Central memory CD4-positive, alpha-beta T cell (primary cell): ENCODE measurements at places on chromosomes 1 and 21.

DNA sequence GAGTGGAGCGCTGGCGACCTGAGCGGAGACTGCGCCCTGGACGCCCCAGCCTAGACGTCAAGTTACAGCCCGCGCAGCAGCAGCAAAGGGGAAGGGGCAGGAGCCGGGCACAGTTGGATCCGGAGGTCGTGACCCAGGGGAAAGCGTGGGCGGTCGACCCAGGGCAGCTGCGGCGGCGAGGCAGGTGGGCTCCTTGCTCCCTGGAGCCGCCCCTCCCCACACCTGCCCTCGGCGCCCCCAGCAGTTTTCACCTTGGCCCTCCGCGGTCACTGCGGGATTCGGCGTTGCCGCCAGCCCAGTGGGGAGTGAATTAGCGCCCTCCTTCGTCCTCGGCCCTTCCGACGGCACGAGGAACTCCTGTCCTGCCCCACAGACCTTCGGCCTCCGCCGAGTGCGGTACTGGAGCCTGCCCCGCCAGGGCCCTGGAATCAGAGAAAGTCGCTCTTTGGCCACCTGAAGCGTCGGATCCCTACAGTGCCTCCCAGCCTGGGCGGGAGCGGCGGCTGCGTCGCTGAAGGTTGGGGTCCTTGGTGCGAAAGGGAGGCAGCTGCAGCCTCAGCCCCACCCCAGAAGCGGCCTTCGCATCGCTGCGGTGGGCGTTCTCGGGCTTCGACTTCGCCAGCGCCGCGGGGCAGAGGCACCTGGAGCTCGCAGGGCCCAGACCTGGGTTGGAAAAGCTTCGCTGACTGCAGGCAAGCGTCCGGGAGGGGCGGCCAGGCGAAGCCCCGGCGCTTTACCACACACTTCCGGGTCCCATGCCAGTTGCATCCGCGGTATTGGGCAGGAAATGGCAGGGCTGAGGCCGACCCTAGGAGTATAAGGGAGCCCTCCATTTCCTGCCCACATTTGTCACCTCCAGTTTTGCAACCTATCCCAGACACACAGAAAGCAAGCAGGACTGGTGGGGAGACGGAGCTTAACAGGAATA is 4.2 kb downstream of the TFAP2E start:
- peak; percentile 67 for DNase-seq

- DNase-seq, result no peak
Observed at GRCh38 chr1:1088801-1089680, 14.9 kb upstream of the RNF223 start.

- DNase-seq, result peak; percentile 2
Observed at GRCh38 chr1:218344814-218345672, at the start of gene TGFB2. Gene TGFB2, plus strand, starts transcription at chr1:218345336. Its CDS starts 1,366 bp downstream, at chr1:218346702.

DNA sequence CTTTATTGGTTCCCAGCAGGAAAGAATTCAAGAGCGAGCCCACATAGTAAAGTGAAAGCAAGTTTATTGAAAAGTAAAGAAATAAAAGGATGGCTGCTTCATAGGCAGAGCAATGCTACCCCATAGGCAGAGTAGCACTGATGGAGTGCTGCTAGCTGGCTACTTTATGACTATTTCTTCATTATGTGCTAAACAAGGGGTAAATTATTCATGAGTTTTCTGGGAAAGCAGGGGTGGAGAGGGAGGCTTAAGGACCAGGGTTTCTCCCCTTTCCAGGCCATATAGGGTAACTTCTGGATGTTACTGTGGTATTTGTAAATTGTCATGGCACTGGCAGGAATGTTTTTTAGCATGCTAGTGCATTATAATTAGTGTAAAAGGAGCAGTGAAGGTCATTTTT is 1271.4 kb downstream of the KCNT2 start:
- DNase-seq, result no peak

DNA sequence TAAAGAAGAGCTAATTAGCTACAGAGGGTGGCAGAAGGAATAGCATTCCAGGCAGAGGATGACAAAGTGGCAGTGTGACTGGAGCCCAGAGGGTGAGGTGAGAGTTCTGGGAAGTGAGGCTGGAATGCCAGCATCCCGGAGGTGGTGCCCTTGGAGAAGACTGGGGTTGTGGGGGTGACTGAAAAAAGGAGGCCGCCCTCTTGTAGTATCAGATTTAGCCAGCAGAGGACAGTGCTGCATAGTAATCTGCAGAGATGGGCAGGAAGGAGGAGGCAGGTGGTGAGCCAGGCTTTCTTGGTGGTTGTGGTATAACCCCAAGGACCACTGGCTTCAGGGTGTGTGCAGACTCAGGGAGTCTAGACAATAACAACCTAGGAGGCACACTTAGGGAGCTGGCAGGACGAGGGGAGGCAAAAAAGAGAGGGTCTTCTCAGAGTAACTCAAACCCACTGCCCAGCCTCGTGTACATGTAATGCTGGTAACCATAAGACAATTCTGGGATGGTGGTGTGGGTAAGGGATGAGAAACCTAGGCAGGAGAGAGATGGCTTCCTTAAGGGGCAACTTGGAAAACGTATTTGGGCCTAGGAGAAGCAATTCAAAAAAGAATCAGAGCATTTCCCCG is 30.5 kb downstream of the MROH7 start:
- DNase-seq, result peak; percentile 50

GRCh38 chr1:180627411-180627810 is 4.4 kb upstream of the XPR1 start:
- DNase-seq, result no peak

DNA sequence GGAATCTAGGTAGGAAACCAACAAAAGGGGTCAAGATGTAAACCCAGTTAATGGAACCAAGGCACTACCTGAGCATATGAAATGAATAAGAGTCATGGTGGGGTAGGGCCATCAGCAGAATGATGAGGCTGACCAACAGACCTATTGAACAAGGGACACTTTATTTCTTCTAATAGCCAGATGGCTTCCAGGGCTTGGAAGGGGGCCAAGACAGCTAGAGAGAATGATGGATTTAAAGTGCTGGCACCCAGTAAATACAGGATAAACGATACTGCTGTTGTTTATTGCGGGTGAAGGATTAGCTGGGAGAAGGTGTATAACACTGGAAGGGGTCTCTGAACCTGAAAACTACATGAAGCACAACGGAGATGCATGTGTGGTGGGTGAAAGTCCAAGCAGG is 15.6 kb downstream of the DDAH1 start:
- DNase-seq, result no peak
